ENCODE measurements at places on chromosomes 4 and X. TPM values are rescaled to one million over a fixed set of nuclear protein-coding genes. Genes with fewer than 3 reads are reported as not detected.

- DNase-seq = no peak
These were observed 825.8 kb upstream of the LCORL start for GRCh38 chr4:18847249-18847890.

DNA sequence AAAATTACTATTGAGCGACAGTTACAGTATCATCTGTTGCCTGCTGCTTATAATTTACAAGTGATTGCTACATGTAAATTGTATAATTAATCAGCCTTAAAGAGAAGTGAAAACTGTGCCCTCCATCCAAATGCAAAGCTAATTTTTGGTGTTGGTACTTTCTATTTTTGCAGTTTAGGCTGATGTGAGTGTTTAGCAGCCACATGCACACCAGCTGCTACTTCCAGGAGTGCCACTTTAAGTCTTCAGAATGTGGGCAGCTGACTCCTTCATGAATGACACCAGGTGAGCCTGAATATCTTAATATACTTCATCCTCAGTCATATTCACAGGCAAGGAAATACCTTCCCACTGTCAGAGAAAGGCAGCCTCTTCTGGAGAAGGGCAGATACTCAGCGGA lies 149.8 kb upstream of the RASGEF1B start:
- no peak for DNase-seq

CFAP299 gene
- not detected for total RNA-seq

YIPF7 gene
- total RNA-seq = 4.8 TPM
